ENCODE measurements at places on chromosomes 2 and 18. TPM values are rescaled to one million over a fixed set of nuclear protein-coding genes. Genes with fewer than 3 reads are reported as not detected.

TMEM247 gene
- not detected for total RNA-seq

APCDD1 gene
- total RNA-seq: under 0.01 TPM

ERICH2 gene
- total RNA-seq: not detected

STPG4 gene
- 0.09 TPM for total RNA-seq

AMER3 gene
- not detected for total RNA-seq

LIMS3 gene
- 28.2 TPM for total RNA-seq

SNED1 gene
- 23.2 TPM for total RNA-seq

TBR1 gene
- under 0.01 TPM for total RNA-seq

UGT1A1 gene
- not detected for total RNA-seq

SERPINB13 gene
- total RNA-seq: not detected

MAP3K19 gene
- total RNA-seq: not detected

KCNJ3 gene
- total RNA-seq: not detected

DNER gene
- total RNA-seq: 0.09 TPM

POMC gene
- 0.66 TPM for total RNA-seq

PLB1 gene
- 0.36 TPM for total RNA-seq

C2orf80 gene
- total RNA-seq: not detected

SIX3 gene
- not detected for total RNA-seq

CPO gene
- total RNA-seq: not detected

LRP1B gene
- 0.18 TPM for total RNA-seq

TCF23 gene
- total RNA-seq: not detected

COLEC11 gene
- total RNA-seq: 0.38 TPM

VWA3B gene
- not detected for total RNA-seq

LYG2 gene
- total RNA-seq: not detected

TMEM169 gene
- under 0.01 TPM for total RNA-seq

RIT2 gene
- not detected for total RNA-seq

INO80D gene
- 5.1 TPM for total RNA-seq

FAM168B gene
- 84.0 TPM for total RNA-seq

TAF1B gene
- 18.0 TPM for total RNA-seq

CNTNAP5 gene
- 0.09 TPM for total RNA-seq

Data from endothelial cell of coronary artery (primary cell).